ENCODE measurements at places on chromosomes 7 and 10.
A peak's percentile ranks its signal among the peaks of the same experiment; 100 is the strongest.

- DNase-seq: peak; percentile 20
Observed at GRCh38 chr7:45703911-45704682, 129.9 kb downstream of the ADCY1 start.

DNA sequence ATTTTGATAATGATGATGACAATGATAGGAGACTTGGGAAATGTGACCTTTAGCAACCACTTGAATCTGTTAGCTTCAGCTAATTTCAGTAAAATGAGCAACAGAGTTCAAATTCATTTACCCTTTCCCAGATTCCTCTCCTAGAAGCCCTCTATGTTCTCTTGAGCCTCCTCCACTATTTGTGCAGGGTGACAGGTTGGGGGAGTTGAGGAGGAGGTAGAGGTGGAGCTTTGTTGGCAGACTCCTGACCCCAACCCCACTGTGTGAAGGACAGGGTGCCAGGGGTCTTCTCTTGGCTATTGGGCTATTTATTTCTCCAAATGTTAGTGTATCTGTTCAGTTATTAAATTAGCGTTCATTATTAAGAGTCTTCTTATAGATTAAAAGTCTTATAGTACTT, 422.3 kb downstream of the GFRA1 start:
- no peak for DNase-seq

- DNase-seq: no peak
Observed at GRCh38 chr10:44993922-44994751, 6.6 kb upstream of the ZNF22 start.

DNA sequence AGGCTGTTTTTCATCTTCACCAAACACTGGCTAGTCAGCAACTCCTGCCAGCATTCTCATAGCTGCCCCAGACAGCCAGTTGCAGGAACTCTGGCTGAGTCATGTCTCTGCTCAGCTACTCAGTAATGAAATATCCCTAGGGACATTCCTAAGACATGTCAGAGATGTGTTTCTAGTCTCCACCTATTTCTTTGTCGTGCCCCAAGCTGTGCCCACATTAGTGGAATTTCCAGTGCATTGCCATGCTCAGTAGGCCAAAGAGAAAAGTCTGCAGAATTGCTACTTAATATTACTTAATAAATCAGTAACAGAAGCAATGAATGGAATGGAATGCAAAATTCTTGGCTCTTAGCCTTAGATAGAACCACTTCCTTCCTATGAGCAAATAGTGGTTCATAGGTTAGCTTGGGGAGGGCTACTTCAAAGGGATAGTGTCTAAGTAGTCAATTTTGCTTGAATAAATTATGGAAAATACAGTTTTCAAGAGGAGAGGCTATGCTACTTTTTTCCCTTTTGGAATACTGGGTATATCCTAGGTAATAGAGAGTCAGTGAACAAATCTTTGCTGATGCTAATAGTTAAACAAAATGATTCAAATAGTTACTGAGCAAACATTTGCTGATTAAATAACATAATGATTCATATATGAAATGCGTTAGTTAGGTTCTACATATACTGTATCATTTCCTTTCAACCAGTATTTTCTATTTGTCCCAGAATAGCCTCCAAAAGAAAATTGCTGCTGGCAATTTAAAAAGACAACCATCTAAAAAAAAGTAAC, 23.6 kb upstream of the SEMA3C start:
- DNase-seq: peak; percentile 33

- DNase-seq: peak; percentile 42
Observed at GRCh38 chr10:47029181-47030009, 118.2 kb downstream of the PTPN20 start.

DNA sequence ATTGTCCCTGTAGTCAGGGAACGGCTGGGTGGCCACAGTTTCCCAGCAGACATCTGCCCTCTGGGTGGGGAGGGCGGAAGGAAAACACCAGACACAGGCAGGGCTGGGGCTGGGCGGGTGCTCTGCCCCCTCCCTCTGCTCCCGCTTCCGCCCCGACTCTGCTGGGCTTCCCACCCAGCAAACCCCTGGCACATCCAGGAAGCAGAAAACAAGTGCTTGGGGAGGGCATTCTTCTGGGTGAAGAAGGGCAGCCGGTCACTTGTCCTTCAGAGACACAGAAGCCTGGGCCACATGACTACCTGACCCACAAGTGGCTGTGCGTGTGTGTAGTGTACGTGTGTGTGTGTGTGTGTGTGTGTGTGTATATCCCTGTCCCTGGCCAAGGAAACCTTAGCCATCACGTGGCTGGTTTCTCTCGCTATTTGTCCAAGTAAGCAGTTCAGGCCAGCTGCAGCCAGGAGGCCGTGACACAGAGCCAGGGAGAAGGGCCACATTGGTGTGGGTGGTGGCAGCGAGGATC, 77.9 kb downstream of the ZMIZ1 start:
- DNase-seq: no peak

DNA sequence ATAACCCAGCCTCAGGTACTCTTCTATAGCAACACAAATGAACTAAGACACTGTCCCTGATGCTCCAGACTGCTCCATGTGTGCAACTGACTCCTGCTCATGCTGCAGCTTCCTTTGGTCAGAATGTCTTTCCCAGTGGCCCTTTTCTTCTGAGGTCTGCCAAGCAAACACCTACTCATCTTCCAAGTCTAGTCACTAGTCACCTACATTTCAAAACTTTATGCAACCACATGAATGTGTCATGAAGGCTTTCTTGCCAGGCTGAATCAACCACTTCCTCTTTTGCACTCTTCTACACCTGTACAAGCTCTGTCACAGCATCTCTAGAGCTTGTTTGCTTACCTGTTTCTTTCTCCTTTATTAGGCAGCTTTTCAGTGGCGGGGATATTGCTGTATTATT, 75.8 kb downstream of the LSMEM1 start:
- DNase-seq: no peak

DNA sequence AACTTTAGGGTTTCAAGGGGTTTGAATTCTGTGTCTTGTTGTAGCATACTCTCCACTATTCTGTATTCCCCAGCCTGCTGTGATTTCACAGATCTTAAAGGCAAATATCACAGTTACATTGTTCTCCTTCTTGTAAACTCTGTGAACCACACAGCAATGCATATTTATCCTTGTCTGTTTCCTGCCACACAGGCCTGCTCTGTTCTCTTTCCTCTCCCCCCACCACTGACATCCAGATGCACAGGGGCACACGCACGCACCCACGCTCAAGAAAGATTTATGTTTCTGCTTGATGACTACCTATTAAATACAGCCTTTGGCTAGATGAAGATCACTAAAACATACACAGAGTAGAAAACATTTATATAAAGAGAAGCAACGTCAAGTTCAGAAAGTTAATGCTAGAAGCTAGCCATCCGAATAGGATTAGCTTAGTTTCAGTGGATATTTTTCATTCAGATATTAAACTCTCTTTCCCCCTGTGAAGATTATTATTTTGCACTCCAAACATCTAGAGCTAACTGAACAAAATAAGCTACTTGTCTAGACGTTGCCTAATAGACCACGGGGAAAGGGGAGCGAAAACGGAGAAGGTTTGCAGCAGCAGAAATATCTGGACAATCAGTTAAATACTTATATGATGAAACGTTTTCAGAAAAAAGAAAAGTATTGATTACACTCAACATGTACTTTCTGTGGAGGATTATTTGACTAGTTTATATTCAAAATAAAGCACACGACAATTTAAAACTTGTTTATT, 193.1 kb upstream of the SEMA3C start:
- no peak for DNase-seq

DNA sequence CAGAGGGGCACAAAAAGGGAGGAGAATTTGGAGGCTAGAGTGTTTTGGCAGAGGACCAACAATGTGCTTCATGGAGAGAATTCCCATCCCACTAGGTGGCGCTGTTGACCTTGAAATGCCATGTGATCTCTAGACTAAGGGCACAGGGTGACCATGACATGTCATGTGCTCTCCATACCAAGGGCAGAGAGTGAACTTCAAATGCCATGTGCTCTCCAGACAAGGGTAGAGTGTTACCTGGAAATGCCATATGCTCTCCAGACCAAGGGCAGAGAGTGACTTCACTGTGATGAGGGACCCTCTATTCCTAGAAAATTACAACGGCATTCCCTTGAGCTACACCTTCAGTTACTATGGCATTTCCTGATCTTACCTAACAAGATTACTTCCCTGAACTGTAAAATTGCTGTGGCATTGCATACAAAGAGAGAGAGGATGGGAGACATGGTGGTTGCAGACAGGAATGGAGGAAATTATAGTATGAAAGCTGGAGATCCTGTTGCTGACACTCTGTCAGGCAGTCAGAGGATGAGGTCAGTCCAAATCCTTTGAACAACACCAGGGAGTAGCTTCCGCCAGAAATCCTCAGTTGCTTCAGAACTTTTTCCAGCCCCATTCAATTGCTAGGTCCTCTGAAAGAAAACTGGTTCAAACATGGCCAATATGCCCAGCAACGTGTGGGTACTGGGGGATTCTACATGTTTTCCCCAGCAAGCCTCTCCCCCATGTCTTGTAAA, 60.9 kb upstream of the ACSM6 start:
- DNase-seq: peak; percentile 42

DNA sequence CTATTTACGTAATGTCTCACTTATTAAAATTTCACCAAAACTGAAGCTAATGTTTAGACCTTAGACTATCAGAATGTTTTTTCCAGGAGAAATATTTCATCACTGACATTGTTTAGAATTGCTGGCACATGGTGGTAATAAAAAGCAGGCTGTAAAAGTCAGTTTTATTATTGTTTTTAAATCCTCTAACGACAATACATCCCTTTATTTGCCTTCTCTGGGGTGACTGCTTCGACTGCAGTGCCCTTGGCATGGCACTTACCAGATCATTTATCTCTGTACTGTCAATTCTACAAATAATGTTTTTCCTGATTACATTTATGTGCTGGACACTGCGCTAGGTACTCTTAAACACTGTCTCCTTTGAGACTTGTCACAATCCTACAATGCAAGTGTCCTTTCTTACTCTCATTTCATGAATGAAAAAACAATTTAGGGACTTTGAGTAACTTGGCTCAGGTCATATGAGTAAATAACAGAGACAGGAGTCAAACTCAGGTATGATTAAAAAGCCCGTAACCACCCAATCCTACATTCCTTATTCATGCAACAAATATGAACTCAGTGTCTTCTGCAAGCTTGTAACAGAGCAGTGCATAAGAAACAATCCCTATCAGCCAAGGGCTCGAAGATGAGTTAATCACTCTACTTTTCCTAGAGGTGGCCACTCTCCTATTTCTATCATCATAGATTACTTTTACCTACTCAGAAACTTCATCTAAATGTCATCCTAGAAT, 5.6 kb upstream of the ING3 start:
- no peak for DNase-seq

DNA sequence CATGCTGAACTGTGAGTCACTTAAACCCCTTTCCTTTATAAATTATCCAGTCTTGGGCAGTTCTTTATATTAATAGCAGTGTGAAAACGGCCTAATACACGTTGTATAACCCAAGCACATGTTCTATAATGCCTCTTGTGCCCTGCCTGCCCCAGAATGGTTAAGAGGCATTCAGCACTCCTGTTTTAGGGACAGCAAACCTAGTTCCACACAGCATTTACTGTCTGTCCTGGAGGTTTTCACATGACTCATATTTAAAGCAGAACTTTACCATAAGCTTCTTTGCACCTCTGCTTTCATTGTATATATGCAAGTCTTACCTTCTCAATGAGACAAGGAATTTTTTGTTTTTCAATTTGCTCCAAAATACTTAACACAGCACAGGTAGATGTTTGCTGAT, 144.8 kb downstream of the ICA1 start:
- no peak for DNase-seq

- no peak for DNase-seq
Observed at GRCh38 chr10:129533281-129533680, 66.2 kb downstream of the MGMT start.

DNA sequence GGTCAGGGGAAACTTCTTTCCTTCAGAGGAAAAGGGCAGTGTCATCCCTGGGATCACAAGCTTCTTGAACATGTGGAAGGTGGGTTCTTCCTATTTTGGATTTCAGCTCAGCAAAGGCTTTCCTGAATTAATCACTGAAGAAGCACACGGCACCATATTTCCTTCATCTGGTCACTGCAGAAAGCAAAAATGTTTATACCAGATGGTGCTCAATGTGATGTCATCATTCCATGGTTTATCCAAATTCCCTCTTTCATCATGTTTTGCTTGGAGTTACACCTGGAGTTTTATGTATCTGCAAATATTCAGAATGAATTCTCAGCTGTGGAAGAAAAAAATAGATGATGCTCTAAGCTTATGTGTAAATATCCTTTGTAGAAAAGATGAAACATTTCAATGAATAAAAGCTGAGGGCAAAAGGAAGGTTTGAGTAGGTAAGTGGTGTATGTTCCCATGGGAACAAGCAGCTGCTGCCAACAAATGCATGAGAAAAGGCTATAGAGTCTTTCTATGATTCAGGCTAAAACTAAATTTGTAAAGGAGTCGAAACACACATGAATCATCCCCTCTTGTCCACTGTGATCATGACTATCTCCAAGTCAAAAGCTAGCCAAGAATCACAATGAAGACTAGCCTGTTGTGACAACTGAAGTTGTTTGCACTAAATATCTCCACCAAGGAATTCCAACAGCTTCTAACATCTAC, 26.9 kb upstream of the BPGM start:
- DNase-seq: no peak

DNA sequence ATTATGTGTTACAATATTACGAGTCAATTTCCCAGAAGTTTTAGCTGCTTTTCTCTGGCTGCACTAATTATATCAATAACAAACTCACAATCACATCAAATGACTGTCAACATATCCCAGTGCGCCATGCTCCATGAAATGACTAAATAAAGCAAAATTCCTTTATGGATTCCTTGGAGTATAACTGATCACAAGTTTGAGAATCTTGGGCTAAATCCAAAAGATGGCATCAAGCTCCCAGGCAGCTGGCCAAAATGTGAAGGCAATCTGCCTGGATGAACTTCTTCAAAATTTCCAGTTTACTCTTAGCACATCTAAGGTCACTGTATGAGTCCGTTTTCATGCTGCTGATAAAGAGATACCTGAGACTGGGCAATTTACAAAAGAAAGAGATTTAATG, 210.8 kb downstream of the CCSER2 start:
- DNase-seq: no peak
